ENCODE measurements at places on chromosomes 7 and 10.

GRCh38 chr10:17416442-17417211 lies 37.8 kb downstream of the ST8SIA6 start:
- DNase-seq, result no peak

GRCh38 chr10:120644556-120645410 lies 187.8 kb downstream of the PLPP4 start:
- no peak for DNase-seq

- no peak for DNase-seq
Measured at GRCh38 chr10:31582365-31583052, 263.5 kb downstream of the ZEB1 start.

DNA sequence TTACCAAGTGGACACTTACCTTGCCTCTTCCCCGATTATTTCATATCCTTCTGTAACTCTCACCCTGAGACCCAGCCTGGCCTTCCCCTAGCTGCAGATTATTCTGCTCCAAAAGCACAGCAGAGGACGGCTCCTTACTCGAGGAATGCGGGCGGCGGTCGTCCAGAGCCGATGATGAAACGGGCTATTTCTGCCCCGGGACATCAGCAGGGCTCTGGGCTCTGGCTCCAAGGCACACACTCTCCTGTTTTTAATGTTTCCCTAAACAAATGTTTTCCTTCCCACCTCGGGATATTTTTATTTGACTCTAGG lies 343 bp upstream of the C10orf71 start:
- DNase-seq, result no peak

DNA sequence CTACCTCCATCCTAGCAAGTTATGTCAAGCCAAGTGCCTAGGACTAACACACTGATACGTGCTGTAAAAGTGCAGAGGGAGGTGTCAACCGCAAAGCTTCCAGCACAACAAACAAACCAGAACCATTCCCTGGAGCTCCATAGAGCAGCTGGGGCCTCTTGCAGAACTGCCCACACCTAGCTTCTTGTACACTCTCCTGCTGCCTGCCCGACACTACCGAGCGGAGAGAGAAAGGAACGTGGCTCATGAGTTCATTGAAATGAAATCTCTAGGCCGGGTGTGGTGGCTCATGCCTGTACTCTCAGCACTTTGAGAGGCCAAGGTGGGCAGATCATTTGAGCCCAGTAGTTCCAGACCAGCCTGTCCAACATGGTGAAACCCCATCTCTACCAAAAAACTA lies 73.5 kb downstream of the MKI67 start:
- no peak for DNase-seq

GRCh38 chr7:82760831-82761230 lies 317.3 kb upstream of the CACNA2D1 start:
- DNase-seq, result no peak

GRCh38 chr7:144525956-144526355 lies 122.5 kb upstream of the NOBOX start:
- no peak for DNase-seq

- no peak for DNase-seq
Measured at GRCh38 chr7:107661081-107661864, 645 bp downstream of the SLC26A4 start.

DNA sequence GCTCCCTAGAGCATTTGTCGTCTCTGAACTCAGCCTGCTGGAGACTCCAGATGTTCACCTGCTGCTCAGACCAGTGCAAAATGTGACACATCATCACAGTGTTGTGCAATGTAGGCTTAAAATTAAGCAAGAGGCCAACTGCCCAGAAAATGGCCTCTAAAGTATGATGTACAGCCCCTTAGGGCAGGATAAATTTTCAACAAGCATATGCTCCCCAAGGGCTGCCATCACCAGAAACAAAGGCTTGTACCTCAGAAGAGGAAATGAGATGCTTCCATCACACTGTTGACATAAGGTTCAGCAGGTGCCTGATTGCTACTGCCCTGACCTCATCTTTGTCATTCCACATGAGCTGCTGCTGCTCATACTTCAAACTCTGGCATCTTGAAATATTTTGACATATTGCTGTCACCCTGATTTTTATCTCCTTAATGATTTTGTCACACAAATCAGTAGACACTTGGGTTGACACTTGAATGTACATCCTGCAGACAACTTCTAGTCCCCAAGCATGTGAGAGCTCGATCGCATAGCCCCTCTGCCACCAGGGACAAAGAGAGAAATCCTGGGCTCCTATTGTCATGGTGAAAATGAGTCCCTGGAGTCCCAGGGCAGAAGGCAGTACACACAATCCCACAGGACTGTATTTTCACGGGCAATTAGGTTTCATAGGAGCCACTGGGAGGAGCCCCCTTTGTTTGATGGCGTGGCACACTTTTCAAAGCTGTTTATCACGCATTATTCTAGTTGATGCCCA lies 219.7 kb upstream of the STK17A start:
- DNase-seq, result no peak

DNA sequence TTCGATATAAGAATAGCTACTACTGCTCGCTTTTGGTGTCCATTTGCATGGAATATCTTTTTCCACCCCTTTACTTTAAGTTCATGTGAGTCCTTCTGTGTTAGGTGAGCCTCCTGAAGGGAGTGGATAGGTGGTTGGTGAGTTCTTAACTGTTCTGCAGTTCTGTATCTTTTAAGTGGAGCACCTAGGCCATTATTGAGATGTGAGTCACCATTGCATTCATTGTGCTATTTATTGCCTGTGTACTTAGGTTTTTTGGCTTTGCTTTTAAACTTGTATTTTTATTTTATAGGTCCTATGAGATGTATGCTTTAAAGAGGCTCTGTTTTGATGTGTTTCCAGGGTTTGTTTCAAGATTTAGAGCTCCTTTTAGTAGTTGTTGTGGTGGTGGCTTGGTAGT lies 1430.8 kb downstream of the REEP3 start:
- no peak for DNase-seq

DNA sequence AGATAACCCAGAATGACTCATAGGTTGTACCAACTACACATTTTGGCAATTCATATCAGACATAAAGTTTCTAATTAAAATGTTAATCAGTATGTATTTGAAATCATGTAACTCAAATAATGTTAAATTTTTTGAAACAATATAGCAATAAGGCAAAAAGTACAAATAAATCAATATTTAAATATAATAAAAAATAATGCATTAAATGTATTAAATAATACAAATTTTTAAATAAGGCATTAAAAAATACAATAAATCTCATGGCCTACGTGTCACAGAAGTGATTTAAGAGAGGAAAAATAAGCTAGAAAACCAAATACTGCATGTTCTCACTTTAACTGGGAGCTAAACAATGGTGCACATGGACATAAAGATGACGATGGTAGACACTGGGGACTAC lies 9.1 kb downstream of the PON2 start:
- DNase-seq, result no peak

DNA sequence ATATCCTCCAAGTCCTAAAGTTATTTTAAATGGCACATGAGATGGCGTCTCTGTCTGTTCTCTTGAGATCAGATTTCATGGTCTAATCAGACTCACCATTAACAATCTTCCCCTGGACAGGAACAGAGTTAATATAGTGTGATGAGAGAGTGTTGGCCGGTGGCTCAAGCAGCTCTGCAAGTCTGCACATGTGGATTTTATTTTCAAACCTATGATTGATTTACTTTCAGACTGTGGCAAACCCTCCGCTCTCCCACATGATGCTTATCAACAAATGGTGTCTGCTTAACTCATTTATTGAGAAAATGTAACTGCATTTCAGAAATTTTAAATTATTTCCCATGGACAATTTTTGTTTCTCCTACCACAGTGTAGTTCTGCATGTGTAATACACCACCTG lies 46.5 kb upstream of the HGF start:
- no peak for DNase-seq

- DNase-seq, result no peak
Measured at GRCh38 chr7:15581352-15581951, 19.6 kb upstream of the AGMO start.

GRCh38 chr7:53245721-53246120 lies 210.3 kb downstream of the POM121L12 start:
- no peak for DNase-seq

DNA sequence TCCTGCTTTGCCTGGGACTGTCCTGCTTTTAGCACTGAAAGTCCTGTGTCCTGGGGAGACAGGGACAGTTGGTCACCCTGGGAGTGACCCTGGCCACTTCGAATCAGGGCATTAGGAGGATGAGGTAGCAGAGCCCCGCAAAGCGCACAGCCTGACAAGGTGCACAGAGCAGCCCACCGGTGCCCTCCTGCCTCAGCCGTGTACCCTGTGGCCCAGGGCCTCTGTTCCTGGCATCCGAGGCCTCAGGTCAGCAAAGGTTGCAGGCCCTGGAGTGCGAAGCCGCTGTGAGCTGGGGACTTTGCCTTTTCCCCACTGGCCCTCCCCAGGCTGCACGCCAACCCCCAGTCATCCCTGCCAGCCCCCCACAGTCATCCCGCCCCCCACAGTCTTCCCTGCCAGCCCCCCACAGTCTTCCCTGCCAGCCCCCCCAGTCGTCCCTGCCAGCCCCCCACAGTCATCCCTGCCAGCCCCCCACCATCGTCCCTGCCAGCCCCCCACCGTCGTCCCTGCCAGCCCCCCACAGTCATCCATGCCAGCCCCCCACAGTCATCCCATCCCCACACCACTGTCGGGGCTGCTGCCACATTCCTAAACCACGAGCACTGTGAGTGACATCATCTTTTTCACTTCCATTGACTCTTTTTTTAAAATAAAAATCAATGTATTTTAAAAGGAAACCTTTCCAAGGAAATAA lies 91.8 kb downstream of the RGS10 start:
- DNase-seq, result no peak

DNA sequence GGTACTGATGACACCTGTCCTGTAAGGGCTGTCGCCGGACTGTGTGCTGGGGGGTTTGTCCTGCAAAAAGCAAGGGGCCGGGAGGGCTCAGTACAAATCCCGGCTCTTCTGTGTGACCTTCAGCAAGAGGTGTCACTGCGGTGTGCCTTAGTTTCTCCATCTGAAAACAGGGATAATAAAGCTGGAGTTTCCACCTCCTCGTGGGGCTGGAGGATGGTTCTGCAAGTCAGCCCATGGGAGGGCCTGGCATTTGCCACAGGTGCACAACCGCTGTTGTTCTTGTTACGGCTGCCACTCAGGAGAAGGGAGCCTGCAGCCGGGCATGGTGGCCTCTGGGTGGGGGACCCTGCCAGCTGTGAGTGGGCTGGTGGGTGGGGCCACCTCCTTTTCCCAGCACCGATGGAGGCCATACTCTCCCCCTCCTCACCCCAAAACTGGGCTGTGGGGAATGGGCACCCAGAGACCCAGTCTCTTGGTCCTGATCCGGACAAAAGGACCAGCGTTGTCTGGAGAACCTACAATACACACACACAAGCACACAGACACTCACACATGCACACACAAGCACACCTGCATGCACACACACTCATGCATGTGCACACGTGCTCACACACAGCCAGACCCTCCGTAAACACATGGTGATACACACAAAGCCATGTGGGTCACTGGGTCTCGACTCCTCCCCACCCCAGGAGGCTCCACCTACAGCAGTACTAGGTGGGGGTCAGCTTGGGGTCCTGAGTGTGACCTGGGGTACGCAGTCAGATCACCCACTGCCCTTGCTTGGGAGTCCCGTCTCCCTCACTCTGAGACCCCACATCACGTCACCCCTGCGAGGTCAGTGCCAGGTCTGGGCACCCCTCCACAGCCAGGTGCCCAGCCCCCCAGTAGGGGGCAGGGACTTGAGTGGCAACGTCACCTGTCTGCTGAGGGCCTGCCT lies 34.1 kb downstream of the ELFN1 start:
- no peak for DNase-seq

- no peak for DNase-seq
Measured at GRCh38 chr10:17038627-17039026, 91.0 kb downstream of the CUBN start.

DNA sequence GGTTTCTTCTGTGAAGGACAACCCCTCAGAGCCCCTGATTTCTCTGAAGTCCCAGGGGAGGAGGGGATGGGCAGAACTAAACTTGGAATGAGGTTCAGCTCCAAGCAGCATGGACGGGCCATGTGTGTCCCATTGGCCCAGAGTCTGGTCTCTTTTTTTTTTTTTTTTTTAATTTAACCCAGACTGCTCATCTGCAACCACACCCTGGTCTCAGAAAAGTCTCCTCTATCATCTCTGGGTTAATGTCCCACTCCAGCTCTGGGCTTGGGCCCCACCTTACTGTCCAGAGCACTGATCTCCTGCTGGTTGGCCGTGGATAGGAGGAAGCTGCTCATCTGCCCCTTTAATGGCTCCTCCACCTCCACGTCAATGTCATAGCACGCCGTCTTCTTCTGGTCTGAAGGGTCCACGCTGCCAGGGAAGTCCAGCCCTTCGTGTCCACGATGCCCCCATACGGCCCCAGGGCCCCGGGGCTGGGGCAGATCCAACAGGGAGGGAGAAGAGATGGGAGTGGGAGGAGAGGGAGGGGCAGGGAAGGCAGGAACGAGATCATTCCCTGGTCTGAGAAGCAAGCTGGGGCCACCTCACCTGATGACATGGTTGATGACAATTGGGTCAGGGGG lies 7.7 kb downstream of the CHPF2 start:
- DNase-seq, result no peak

- DNase-seq, result peak; percentile 98
Measured at GRCh38 chr10:124724279-124725027, 19.7 kb downstream of the FAM53B start.

GRCh38 chr10:105650306-105650705 lies 1009.2 kb downstream of the SORCS3 start:
- no peak for DNase-seq

DNA sequence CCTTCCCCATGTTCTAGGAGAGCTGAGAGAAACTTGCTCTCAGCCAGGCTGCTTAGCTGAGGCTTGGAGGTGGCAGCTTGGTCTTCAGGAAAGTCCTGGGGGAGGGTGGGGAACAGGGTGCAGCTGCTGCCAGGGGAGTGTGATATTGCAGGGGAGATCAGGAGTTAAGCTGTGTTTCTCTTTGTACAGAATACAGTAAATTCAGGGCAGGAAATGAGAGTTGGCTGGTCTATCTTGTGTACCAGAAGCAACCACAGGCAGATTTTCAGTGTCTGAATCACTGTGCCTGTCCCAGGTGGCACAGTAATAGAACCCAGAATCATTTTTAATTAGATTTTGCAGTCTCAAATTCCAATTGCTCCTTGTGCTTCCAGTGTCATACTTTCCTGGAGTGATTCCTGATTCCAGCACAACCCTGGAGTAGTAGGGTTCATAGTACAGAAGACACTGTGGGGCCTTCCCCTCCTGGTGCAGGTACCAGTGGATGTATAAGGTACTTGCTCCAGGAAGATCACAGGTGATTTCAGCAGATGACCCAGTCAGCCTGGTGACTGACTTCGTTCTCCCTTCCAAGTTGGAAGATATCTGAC lies 94.0 kb upstream of the TARP start:
- DNase-seq, result no peak

GRCh38 chr7:11233871-11234270 lies 260.2 kb downstream of the PHF14 start:
- DNase-seq, result no peak

- DNase-seq, result no peak
Measured at GRCh38 chr7:100566018-100566531, 7.6 kb downstream of the SAP25 start.

- DNase-seq, result peak; percentile 29
Measured at GRCh38 chr7:13920053-13920697, 69.3 kb downstream of the ETV1 start.

DNA sequence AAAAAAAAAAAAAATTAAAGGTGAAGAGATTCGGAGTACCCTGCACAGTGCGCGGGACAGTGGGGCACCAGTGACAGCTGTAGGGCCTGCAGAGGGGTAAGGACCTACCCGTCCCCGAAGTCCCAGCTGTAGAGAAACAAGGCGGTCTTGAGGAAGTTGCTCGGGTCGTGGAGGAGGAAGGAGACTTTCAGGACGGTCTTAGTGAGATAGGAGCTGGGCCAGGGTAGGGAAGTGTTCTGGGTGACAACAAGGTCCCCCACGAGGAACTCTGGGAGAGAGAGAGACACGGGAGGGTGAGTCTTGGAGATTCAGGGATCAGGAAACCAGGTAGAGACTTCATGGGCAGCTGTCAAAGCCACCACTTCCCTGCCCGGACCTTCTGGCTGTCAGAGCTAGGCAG lies 9.7 kb downstream of the TMEM130 start:
- no peak for DNase-seq
